ENCODE measurements at places on chromosomes 12 and 14.

- no peak for DNase-seq
These were observed 26.0 kb downstream of the HSPB8 start for GRCh38 chr12:119204671-119205285.

DNA sequence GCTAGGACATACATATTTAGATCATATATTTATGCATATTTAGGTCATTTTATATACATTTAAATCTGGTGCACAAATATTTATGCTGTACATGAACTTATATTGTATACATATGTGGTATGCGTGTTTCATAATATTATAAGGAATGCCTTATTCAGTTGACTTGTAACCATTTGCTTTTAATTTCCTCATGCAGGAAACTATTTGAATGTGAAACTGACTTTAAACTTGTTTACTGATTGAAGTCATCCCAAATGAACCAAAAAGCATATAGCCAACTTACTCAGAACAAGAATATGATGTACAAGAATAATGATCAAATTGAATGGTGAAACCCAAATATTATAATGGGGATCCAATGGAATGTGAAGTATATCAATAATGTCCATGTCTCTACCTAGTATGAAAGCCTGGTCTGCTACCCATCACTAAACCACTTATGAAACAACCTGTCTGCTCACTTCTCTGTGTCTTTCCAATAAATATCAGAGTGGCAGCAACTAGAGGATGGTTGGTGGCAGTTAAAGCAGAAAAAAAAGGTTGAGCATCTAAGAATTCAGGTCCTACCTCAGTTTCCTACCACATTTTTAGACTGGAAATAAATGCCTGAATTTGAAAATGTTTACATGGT is 38.3 kb downstream of the RPS6KA5 start:
- DNase-seq, result peak; percentile 20

- DNase-seq, result no peak
These were observed 27.0 kb downstream of the P2RX7 start for GRCh38 chr12:121159467-121160307.

DNA sequence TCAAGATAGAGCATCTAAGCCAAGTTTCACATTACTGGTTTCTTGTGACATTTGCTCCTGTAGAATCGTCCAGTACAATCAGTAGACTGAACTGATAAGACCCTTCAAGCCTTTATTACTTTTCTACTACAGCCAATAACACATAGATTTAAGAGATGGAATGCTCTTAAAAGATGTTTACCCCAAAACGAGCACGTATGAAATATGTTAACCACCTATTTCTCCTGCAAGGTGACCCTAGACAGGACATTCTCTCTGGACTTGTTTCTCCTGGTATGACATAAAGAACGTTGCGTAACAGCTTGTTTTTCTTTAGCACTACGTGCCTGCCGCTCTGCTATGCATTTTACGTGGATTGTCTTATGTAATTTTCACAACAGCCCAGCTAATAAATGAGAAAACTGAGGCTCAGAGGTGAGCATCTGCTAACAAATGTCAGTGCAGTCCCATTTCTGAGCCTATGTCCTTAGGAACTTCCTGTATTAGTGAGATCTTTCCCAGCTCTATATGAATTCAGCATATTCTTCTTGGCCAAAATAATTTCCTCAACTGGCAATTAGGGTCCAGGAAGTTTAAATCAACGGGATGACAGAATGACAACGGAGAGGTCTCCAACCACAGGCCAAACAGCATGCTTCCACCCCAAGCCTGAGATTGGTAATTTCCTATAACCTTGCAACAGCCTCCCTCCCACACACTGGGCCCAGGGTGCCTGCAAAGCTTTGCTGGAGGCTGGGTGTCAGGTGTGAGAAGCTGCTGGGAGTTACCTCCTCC is 3.7 kb downstream of the NFKBIA start:
- DNase-seq, result no peak

- DNase-seq, result no peak
These were observed 30.3 kb downstream of the ZNF605 start for GRCh38 chr12:132925597-132926414.

- no peak for DNase-seq
These were observed at the start of gene OLR1 for GRCh38 chr12:10171973-10172728. Gene OLR1, minus strand, starts transcription at chr12:10172132. Its CDS starts 55 bp downstream, at chr12:10172077.

DNA sequence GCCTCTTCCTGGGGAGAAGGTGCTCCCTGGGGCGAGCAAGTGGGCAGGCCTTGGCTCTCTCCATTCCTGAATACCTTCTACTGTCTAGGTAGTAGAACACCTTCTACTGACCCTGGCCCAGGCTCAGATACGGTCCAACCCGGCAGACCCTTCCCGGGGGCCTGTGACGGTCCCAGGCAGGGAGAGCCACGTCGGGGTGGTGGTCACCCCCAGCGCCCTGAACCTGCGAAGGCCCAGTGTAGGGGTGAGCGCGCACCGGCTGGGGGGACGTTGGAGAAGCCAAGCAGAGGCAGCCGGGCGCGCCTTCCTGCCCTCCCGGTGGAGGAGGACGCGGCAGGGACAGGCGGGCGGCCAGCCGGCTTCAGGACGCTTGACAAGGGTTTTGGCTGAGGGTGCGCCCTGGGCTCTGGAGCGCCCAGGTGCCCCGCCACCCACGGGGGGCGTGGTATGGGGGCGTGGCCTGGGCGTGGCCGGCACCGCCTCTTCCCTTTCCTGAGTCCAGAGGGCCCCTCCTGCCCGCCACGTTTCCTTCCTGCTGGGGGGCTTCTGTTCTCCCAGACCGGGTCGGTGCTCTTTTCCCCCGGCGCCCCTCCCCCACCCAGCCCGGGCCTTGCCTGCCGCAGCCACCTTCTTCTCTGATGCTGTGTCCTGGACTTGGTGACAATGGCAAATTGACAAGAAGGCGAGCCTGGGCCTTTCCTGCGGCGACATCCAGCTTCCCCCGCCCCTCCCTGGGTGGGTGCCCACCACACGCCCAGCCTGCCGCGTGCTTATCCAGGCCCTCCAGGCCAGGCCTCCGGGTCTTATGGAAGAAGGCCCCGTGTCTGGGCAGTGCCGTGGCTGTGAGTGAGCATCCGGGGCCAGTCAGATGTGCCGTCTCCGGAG is 24.5 kb upstream of the PPP1R13B start:
- DNase-seq, result no peak

GRCh38 chr12:81208187-81208911 is 130.5 kb downstream of the ACSS3 start:
- peak; percentile 85 for DNase-seq
